ENCODE measurements at places on chromosomes 3 and 15. TPM values are rescaled to one million over a fixed set of nuclear protein-coding genes. Genes with fewer than 3 reads are reported as not detected.

Gene HESX1
- polyA plus RNA-seq: 2.1 TPM

Gene MYO5C
- 0.54 TPM for polyA plus RNA-seq

Gene CYP8B1
- polyA plus RNA-seq: not detected

Gene PPM1L
- 1.4 TPM for polyA plus RNA-seq

Gene IL16
- 181 TPM for polyA plus RNA-seq

Gene MKRN3
- polyA plus RNA-seq: 0.61 TPM

Gene GPR15
- 6.4 TPM for polyA plus RNA-seq

Gene CD96
- 21.4 TPM for polyA plus RNA-seq

Gene NAALADL2
- polyA plus RNA-seq: not detected

- DNase-seq: no peak
Measured at GRCh38 chr3:37906734-37907282, 45.1 kb downstream of the CTDSPL start.

DNA sequence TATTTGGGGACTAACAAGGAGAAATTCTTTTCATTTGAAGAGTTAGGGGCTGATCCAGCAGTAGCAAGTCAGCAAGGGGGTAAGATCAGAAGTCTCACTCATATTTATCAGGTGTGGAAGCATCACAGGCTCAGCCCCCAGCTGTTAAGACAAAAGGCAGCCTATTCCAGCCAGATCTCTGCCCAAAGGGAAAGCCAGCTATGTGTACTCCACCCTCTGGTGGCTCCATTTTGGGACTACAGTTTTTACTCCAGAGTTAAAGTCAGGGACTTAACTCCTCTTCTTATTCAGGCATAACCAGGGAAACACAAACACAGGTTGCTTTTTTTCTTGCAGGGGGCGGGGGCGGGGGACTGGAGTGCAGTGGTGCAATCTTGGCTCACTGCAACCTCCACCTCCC is 19.2 kb downstream of the UBP1 start:
- DNase-seq: no peak

DNA sequence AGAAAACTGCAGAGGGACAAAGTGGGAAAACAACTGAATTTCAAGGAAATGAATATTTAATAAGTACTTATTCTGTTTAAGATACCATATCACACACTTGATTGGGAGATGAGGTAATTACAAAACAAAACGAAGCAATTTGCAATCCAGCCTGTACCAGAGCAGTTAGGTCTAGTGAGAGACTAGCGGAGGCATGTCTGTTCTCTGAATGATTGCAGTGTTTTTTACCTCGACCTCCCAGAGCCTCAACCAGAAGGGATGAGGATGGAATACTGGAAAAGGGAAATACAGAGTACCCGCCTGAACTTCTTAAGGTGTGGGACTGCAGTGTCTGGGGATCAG is 59.5 kb downstream of the PIK3CB start:
- DNase-seq: no peak

- no peak for DNase-seq
Measured at GRCh38 chr3:111151438-111151837, 79.8 kb downstream of the NECTIN3 start.

DNA sequence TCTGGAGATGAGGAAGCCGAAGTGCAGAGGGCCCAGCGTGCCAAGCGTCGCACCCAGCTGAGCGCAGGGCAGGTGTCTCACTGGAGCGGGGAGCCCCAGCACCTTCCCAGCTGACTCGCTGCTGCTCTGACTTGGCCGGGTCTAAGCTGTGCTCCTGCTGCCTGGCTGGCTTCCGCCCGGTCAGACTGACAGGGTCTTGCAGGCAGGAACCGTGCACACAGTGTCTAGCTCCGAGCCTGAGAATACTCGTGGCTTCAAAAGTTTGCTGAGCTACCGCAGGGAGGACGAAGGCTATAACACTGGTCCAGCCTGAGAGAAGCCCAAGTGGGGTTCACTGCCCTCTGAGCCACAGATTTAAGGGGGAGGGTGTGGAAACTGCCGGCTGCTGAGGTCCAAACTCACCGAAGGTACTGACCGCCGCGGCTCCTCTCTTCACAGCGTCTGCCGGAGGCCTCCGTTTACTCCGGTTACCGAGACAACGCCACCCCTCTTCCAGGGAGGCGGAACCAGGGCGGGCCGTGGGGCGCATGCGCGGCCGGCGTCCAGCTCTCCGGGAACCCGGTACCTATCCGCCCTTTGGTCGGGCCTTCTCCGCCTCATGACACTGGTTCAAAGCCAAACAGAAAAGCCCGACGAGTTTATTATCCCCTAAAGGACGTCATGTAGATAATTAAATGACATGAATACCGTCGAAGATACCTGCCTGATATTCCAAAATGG is at the start of gene CFAP44:
TSS of gene CFAP44 (minus strand) at position 443 of the 720 bp plus-strand sequence. CDS start 7,829 bp downstream, outside the sequence.
- DNase-seq: peak; percentile 72

DNA sequence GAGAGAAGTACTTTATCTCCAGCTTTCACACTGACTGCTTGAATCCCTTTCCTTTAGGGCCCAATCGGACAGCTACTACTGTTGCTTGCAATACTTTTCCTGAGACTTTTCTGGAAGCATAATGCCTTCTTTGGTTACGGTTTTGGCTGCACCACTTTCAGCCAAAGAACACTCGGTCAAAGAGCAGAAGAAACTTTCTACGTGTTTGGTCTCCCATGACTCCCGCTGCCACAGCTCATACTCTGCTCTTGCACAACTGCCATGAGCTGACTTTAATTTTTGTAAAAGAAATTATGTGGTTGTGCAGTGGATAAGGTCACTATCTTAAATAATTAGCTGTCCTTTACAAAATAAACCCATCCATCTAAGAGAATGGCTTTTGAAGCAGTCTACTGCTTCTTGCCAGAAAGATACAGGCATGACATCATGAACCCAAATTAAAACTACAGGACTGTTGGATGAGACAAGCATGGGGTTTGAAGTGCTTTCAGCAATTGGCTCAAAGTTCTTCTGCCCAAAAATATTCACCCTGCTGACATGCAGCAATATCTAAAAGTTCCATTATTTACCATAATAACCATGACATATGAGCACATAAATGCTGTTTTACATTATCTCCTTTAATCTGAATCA is 42.0 kb downstream of the PROS1 start:
- no peak for DNase-seq

GRCh38 chr15:37289109-37289765 is 188.9 kb upstream of the MEIS2 start:
- no peak for DNase-seq

DNA sequence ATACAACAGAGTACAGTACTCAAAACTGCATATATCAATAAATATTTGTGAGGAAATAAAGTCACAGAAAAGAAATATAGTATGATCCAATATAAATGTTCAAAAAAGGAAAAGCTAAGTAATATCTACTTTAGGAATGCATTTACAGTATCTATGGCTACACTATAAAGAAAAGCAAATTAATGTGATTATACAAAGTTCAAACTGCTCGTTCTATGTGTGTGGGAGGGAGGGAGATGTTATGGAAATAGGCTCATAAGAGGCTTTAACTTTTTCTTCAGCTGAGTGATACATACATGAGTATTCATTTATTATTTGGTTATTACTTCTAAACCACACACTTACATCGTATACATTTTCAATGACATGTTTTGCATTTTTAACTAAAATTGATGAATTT is 377.7 kb upstream of the AGTR1 start:
- no peak for DNase-seq

- peak; percentile 18 for DNase-seq
Measured at GRCh38 chr3:151356794-151357462, 27.6 kb upstream of the P2RY13 start.

DNA sequence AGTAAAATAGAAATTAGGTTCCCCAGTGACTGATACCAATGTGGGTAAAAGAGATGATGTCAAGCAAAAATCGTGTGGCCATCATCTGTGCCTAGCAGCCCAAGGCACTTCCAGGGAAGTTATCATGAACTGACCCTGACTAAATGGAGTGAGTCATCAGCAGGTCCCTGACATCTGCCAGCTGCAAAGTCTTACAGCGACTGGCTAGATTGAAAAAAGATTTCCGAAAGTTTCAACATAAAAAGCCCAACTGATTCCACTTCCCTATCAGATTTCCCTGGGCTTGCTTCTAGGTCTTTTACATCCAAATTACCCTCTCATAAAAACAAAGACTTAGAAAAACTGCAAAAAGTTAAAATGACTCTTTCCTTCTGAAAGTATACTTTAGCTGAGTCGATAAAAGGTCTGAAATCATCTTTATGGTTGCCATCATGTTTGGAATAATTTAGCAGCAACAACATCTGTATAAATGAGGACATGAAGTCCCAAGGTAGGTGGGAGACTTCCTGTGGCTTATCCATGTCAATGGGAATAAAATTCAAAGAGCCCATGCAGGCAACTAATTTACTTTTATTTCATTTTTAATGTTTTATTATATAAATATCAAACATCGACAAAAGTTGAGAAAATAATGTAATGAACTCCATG is 342.8 kb downstream of the ERC2 start:
- DNase-seq: no peak

- DNase-seq: no peak
Measured at GRCh38 chr3:195164573-195165264, 106.2 kb downstream of the XXYLT1 start.

DNA sequence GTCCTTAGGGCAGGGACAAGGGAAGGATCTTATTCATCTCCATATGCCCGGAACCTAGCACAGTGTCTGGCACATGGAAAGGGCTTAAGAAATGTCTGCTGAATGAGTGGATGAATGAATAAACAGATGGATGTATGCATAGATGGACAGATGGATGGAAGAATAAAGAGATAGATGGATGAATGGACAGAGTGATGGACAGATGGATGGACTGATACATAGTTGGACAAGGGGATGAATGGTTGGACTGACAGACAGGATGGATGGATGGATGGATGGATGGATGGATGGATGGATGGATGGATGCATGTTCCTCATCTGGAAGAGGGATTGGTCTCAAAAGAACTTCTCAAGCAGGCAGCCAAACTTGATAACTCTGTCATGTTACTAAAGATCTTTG is 177.6 kb downstream of the MEGF11 start:
- no peak for DNase-seq

DNA sequence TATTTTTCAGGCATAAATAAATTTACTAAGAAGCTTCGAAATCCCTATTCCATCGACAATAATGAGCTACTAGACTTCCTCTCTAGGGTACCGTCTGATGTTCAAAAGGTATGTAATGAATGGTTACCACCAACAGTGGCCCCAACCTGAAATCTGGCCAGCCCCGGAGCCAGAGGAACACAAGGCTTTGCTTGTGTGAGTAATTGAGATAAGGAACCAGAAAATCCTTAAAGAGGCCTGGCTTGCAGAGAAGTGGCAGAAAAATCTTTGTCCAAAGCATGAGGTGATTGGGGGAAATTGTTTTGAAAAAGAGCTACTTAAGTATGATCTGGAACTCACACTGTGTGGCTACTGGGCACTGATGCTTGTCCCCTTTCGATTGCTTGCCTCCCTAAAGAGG is 245.3 kb downstream of the MCTP2 start:
- no peak for DNase-seq

DNA sequence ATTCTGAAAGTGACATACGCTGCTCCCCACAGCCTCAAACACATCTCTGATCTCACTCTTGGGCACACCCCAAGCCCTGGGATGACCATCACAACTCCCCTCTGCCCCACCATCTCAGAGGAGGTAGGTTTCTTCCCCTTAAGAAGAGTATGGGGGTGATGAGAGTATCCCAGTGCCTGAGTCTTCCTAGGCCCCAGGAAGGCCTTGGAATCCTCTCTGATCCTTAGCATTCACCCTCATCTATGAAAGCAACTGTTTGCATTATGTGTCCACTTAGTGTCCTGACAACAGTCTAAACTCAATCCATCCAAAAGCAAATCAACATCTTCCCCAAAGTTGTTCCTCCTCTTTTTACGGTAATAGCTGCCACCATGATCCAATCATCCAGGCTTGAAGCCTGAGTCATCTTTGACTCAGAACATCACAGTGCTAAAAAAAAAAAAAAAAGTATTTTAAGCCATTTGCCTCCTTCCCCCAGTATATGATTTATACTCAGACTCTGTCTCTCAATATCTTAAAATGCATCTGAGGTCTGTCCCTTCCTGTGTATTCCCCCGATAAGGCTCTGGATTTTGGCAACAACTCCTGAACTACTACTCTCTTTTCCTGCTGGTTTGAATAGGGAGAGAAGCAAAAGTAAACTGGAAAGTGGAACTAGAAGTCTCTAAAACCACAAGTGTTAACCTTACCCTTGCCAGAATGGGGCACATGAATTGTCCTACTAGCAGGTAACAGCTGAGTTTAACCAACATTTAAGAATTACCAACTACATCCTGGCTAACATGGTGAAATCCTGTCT is 22.5 kb downstream of the POPDC2 start:
- DNase-seq: peak; percentile 65

- no peak for DNase-seq
Measured at GRCh38 chr15:51134416-51135199, 39.9 kb upstream of the TNFAIP8L3 start.

- DNase-seq: peak; percentile 66
Measured at GRCh38 chr3:127735767-127736693, 63.3 kb downstream of the ABTB1 start.

DNA sequence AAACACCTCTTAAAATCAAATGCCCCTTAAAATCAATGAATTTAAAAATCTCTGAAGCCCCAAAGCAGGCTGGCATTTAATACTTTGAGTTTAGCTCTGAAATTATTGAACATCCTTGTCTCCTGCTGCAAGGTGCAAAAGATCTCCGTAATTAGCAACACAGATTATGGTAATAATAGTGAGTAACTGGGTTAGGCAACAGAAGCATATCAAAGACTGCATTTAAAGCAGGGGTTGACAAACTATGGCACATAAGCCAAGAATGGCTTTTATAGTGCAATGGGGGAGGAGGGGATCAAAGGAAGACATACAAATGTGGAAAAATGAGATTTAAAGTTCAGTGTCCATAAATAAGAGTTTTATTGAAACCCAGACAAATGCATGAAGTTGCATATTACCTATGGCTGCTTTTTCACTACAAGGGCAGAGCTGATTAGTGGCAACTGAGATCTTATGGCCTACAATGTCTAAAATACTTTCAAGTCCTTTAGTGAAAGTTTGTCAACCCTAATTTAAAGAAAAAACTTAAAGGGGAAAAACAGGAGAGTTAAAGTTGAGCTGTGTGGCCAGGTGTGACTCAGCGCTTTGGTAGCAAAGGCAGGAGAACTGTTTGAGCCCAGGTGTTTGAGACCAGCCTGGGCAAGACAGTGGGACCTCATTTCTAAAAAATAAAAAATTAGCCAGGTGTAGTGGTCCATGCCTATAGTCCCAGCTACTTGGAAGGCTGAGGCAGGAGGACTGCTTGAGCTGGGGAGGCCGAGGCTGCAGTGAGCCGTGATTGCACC is 157.6 kb downstream of the TBL1XR1 start:
- no peak for DNase-seq

DNA sequence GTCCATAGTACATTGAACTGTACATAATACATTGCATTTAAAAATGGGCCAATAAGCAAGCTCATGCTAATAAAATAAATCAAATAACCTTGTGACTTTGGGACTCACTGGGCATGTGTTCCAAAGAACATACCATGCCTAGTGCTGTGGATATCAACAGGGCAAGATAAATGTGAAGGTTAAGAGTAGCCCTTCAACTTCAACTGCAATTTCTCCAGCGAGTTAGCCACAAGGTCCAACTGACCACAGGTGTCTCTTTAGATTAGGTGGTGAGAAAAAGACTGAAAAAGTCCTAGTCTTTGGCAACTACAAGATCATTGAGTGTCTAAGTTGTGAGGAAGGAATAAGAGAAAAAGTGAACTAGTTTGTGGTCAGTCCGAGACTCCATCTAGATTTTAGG is 78.3 kb upstream of the ATP11B start:
- no peak for DNase-seq

- DNase-seq: no peak
Measured at GRCh38 chr15:47742334-47742733, 25.0 kb downstream of the SEMA6D start.

GRCh38 chr3:123339302-123339701 is 109.6 kb downstream of the ADCY5 start:
- no peak for DNase-seq

All from B cell (primary cell).